ENCODE measurements at places on chromosomes 3 and 15.

GRCh38 chr3:149267565-149267964 is 45.9 kb upstream of the CP start:
- no peak for DNase-seq

DNA sequence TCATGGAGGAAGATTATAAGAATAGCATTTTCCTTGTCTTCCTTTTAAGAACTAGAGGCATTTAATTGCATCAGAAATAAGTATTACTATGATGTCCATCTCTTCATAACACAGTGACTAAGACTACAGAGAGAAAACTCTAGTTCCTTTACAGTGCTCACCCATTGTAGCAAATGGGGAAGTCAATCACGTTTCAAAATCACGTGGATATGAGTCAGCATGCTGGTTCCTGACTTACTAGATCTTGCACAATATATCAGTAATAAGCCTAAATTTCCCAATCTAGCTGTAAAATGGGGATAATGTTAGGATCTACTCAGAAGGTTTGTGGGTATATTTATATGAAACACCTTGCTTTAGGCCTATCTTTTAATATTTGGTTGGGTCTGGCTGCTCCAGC is 254.8 kb upstream of the EOMES start:
- DNase-seq, result no peak

DNA sequence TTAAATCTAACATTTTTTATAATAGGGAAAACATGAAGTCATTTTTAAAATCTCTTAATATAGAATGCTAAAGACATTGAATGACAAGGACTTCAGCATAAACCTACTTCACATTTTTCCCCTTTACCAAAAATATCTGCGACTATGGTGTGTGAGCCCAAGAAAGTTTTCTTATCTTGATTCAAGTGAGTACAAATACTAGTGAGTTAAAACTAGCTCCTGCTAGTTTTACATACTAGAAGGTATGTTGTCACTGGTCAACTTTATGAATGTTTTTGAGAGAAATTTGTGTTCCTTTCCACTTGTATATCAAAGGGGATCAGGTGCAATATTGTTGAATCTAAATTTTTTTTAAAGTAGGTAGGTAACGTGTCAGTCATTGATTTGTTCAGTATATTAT is 152.4 kb upstream of the CGNL1 start:
- DNase-seq, result no peak

DNA sequence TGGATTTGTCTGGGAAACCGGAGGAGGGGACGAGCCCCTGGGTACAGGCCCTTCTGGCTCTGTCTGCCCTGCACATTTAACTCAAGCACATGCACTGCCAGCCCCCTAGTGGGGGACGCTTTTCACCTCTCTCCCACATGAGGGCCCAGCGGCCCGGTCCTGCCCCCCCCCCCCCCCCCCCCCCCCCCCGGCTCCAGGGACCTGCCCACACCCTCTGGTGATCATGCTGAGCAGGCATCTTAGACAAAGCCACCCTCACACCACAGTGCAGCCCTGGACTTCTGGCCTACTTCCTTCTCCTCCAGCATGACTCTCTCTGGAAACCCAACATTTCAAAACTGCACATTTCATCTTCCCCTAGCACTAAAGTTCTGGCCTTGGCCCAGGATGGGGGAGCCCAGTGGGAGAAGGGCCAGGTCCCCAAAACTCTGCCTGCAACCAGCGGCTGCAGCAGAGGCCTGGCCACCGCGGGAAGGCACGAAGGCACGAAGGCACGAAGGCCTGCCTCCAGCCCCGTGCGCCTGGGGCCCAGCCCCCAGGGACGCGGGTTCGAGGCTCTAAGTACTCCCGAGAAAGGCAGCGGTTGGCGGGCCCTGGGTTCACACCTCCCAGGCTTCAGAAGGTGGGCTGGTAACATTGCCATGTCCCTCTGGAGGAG is 14.1 kb downstream of the KLF15 start:
- no peak for DNase-seq

- DNase-seq, result no peak
Observed at GRCh38 chr3:60053526-60054265, 1003.9 kb upstream of the CFAP20DC start.

- DNase-seq, result no peak
Observed at GRCh38 chr15:83947156-83947555, 288.4 kb upstream of the GOLGA6L4 start.

DNA sequence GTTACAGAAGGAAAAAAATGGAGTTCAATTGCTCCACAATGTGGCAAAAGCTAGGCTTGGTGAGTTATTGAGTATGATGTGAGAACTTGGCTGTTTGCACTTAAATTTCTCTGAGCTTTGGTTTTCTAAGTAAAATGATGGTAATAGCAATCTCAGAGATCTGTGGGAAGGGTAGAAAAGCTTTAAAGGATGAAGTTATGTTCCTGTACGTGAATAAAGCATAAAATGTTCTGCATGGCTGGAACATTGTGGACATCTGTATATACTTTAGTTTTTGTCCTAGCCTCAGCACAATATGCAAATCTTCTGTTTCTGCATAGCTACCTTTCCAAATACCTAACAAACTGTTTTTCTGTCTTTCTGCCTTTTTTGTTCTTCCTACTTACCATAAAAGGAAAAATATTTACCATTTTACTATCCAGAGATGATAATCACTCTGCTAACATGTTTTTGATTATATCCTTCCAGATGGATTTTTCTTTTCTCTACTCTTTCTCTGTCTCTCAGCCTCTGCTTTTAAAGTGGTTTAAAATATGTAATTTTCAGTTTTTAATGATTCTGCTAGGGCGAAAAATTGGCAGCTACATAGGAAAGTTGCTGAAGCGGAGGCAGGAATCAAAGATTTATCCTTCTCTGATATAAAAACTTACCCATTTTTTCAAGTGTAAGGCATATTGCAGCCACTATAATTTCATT is 188.1 kb downstream of the FNDC3B start:
- no peak for DNase-seq

DNA sequence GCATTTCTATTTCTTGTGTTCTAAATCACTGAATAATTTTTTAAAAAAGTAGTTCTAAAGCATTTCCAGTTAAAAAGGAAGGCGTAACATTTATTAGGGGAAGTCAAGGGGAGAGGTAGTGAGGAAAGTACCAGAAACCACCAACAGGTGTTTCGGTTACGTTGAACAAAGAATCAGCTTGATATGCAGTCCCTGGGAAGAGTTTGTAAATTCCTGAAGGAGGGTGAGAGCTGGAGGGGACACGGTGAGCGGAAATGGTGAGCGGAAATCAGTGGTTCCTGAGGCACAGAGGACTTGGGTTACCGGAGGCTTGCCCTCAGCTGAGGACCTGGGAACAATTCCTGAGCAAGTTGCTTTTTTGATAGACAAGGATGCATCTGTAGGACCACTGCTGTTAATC is 17.8 kb downstream of the MAP2K1 start:
- no peak for DNase-seq

DNA sequence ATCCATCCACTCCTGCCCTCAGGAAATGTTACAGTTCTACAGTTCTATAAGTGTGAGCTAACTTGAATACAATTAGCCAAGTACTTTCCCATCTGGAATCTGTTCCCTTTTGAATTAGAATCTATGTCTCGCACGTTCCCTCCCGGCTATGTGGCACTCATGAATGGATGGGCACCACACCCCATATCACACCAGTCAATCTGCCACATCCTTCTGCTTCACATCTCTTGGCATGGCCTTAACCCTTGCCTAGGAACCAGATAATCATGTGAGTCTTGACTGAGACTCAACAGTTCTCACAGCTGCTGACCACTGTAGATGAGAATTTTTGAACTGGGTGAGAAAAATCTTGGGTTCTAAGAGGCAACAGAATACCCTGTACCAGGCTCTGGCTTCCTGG is 180.2 kb downstream of the TNIK start:
- DNase-seq, result no peak

GRCh38 chr3:64056606-64057180 is 33.4 kb upstream of the PSMD6 start:
- peak; percentile 36 for DNase-seq

DNA sequence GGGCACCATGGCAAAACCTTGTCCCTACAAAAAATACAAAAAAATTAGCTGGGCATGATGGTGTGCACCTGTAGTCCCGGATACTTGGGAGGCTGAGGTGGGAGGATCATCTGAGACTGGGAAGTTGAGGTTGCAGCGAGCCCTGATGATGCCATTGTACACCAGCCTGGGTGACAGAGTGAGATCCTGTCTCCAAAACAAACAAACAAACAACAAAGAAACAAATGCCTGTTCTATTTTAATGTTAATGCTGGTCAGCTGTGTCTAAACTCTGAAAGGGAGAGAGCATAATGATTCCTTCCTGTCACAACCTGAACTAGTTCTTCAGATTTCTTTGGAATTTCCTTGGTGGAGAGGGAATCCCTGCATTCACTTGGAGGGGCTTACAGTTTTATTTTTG is 413.0 kb upstream of the TBL1XR1 start:
- DNase-seq, result no peak

DNA sequence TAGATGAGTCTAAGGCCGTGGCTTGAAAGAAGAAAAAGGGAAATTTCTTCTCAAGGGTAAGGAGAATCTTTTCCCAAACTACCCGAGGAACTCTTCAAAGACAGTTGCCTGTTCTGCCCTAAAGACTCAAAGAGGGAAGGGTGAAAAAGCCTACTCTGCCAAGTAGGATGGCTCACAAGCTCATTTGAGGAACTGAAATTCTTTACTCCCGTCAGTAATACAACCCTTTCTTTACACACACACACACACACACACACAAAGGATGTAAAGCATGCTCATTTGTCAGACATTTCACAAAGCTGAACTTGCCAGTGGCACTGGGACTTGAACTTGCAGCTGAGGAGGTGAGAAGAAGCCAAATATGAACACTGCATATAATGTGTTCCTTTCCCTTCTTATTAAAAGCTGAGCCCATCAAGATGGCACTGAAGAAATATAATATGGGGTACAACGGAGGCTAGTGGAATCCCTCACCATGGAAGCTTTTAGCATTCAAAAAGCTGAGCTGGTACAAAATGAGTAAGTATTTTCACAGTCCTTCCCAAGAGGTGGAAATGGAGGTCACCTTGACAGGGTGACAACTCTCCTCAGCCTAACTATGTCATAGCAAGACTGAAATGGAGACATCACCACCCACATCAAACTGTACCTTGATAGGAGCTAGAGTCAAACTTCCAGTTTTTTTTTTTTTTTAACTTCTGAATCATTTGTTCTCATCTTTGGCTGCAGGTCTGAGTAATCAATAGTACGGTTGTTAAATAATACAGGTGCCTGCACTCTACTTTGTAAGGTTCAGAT is 57.6 kb downstream of the TAFA4 start:
- DNase-seq, result no peak

DNA sequence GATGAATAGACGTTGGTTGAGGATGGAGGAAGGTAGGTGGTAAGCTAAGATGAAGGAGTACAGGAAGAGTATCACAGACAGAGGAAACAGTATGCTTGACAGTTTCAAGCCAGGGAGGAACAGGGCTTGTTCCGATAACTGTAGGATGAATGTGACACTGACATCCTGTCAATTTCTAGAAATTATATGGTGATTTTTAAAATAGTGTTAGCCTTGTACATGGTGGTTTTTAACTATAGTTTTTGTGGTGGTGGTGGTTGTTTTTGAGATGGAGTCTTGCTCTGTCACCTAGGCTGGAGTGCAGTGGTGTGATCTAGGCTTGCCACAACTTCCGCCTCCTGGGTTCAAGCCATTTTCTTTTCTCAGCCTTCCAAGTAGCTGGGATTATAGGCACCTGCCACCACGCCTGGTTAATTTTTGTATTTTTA is 92.8 kb downstream of the FNDC3B start:
- DNase-seq, result no peak

DNA sequence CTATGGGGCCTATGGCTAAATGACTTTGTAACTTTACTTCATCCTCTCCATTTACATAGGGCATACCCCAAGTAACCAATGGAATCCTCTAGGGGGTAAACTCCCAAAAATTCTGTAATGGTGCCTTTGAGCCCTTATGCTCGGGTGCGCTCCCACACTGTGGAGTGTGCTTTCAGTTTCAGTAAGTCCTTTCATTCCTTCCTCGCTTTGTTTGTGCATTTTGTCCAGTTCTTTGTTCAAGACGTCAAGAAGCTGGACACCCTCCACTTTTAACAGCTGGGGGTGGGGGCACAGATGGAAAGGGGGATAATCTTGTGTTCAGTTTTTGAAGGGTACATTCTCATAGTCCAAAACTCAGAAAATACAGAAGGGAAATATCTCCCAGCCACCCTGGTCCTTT is 84.4 kb upstream of the C2CD4B start:
- no peak for DNase-seq

GRCh38 chr15:69031013-69032001 is 16.8 kb downstream of the NOX5 start:
- DNase-seq, result peak; percentile 46

DNA sequence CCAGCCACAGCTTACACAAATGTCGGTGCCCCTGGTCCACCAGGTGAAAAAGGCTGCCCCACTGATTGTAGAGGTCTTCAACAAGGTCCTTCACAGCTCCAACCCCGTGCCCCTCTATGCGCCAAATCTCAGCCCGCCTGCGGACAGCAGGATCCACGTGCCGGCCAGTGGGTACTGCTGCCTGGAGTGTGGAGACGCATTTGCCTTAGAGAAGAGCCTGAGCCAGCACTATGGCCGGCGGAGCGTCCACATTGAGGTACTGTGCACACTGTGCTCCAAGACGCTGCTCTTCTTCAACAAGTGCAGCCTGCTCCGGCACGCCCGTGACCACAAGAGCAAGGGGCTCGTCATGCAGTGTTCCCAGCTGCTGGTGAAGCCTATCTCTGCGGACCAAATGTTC is 32.9 kb upstream of the ALPK3 start:
- DNase-seq, result no peak

DNA sequence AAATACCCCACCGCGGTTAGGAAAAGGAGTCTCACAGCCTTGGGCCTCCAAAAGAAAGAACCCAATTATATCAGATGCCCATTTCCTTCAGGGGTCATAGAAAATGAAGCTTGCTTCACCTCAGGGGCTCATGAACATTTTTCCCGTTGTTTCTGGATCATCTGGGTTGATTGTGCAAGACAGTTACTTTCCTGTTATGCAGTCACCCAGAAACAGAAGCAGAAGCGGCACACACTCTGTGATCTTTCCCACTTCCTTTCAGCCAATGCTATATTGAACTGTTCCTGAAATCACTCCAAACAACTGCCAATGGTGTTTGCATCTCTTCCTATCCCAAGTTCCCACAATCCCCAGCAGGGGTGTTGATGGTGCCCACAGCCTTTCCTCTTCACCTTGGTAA is 295.6 kb upstream of the RASGRP1 start:
- no peak for DNase-seq

GRCh38 chr15:26521691-26522198 is 251.1 kb downstream of the GABRB3 start:
- no peak for DNase-seq

DNA sequence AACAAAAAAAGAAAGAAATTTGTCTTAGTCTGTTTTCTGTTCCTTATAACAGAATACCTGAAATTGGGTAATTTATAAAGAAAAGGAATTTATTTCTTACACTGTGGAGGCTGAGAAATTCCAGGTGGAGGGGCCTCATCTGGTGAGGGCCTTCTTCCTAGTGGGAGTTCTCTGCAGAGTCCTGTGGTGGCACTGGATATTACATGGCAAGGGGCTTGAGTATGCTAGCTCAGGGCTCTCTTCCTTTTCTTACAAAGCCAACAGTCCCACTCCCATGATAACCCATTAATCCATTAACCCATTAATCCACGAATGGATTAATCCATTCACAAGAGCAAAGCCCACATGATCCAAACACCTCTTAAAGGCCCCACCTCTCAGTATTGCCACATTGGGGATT is 2.9 kb upstream of the SATB1 start:
- no peak for DNase-seq

GRCh38 chr3:129911261-129911861 is 17.9 kb upstream of the TMCC1 start:
- no peak for DNase-seq

Data from mesenchymal stem cell (in vitro differentiated cells and primary cell).